ENCODE measurements at places on chromosomes 12 and 14. TPM values are rescaled to one million over a fixed set of nuclear protein-coding genes. Genes with fewer than 3 reads are reported as not detected.
A peak's percentile ranks its signal among the peaks of the same experiment; 100 is the strongest.

SOAT2 gene
- polyA plus RNA-seq, result not detected

ATP2A2 gene
- polyA plus RNA-seq, result 4.5 TPM

DNA sequence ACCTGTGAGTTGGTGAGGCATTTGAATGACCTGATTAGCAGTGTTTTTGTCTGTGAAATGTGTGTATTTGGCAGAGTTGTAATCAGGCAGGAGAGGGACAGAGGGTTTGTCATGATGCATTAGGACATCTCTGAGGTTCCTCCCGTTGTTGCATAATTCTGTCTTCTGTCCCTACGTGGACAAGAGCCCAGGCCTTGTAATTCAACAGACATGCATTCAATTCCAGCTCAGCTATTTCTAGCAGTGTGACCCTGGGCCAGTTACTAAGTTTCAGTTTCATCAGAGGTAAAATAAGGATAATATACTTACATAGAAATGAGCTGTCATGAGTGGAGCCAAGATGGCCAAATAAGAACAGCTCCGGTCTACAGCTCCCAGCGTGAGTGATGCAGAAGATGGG, 208.6 kb downstream of the SLC38A4 start:
- no peak for DNase-seq
- H3K27ac ChIP-seq, result no peak overlapping the region
- no peaks in the 10 kb centered on the region for H3K27me3 ChIP-seq
- no peaks in the 10 kb centered on the region for H3K4me1 ChIP-seq
- H3K36me3 ChIP-seq, result no peaks in the 10 kb centered on the region

- no peak for DNase-seq
- no peaks in the 10 kb centered on the region for H3K27me3 ChIP-seq
- no peaks in the 10 kb centered on the region for H3K36me3 ChIP-seq
- no peak overlapping the region for H3K27ac ChIP-seq
Measured at GRCh38 chr14:83071888-83072501, 1538.3 kb upstream of the SEL1L start.

GRCh38 chr14:102939820-102940561, 17.5 kb downstream of the AMN start:
- no peak for DNase-seq
- H3K4me1 ChIP-seq, result no peaks in the 10 kb centered on the region
- no peak overlapping the region for H3K4me3 ChIP-seq
- no peaks in the 10 kb centered on the region for H3K36me3 ChIP-seq
- H3K27me3 ChIP-seq, result no peaks in the 10 kb centered on the region
- H3K27ac ChIP-seq, result no peak overlapping the region

DNA sequence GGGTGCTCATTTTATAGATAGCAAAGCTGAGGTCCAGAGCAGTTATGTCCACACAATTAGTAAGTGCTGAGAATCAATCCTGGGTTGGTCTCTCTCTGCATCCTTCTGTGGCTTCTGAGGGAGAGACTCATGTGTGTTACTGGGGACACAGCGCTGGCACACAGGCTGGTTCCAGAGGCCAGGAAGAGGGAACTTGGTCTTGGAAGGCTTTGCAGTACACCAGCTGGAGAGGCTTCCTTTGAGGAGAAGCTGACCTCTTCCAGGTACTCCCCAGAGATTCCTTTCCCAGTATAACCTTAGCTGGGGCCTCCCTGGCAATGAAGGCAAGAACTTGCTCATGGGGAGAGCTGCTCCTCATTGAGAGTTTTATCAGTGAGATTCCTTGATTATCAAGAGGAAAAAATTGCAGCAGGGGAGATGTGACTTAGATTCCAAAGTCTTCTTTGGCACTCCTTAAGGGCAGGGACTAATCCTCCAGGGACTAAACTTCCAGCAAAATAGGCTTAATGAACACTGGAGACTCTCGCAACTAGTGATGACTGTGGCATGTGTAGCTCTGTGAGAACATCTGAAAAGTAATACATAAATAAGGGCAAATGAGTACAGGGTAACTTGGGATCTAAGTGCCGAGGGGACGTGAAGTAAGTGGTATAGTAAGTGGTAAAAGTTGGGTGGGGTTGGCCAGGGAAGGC, 13.9 kb upstream of the KRT80 start:
- no peak overlapping the region for H3K4me3 ChIP-seq
- peaks cover 79% of the 10 kb centered on the region for H3K4me1 ChIP-seq
- H3K27ac ChIP-seq, result peak overlapping the region; percentile 15
- no peaks in the 10 kb centered on the region for H3K27me3 ChIP-seq
- DNase-seq, result no peak
- no peaks in the 10 kb centered on the region for H3K36me3 ChIP-seq

GRCh38 chr12:47377414-47378221, 297.9 kb upstream of the AMIGO2 start:
- no peak overlapping the region for H3K4me3 ChIP-seq
- H3K27me3 ChIP-seq, result no peaks in the 10 kb centered on the region
- no peaks in the 10 kb centered on the region for H3K36me3 ChIP-seq
- H3K4me1 ChIP-seq, result no peaks in the 10 kb centered on the region
- H3K27ac ChIP-seq, result no peak overlapping the region
- no peak for DNase-seq

DNA sequence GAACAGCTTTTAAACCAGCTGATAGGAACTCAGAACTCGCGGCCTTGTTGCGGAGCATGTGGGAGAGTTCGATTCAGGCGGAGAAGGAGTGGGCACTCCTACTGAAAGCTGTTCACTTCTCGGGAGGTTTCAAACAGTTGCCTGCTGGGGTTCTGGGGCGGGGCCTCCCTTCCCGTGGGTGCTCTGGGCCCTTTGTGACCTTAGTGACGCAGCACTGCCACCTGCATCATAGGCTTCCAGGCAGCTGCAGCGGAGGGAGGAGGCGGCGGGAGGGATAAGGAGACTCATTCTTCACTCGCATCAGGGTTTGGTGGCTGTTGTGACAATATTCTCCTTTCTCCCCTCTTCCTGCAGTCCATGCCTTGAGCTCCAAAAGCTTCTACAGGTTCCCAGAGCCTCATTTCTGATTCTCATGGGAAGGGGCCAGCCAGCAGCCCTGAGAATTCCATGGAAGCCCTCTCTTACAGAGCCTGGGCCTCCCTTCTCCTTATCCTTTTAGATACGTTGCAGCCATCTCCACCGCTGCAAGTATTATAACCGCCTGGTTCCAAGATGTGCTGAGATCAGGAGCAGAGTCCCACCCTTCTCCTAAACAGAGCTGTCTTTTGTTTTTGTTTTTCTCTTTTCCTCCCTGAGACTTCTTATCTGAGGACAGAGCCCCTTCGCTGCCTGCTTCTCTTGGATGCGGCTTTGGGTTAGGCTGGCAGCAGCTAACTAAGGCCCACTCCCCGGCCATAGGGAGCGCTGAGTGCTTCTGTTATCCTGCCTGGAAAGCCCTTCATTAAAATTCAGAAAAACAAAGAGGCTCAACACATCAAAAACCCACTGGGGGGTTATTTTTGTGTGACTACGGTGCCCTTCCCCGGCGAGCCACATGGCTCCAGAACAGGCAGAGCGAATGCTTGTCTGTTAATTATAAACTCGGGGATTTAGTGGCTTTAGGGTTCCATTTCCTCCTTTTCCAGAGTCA, 67.6 kb upstream of the GPATCH2L start:
- H3K4me1 ChIP-seq, result no peaks in the 10 kb centered on the region
- H3K36me3 ChIP-seq, result no peaks in the 10 kb centered on the region
- no peak overlapping the region for H3K27ac ChIP-seq
- H3K27me3 ChIP-seq, result no peaks in the 10 kb centered on the region

- H3K27me3 ChIP-seq, result no peaks in the 10 kb centered on the region
- no peak overlapping the region for H3K27ac ChIP-seq
- no peak overlapping the region for H3K4me3 ChIP-seq
- H3K4me1 ChIP-seq, result no peaks in the 10 kb centered on the region
Measured at GRCh38 chr14:27528328-27528727, 930.5 kb upstream of the NOVA1 start.

GRCh38 chr14:29900609-29901350, 26.9 kb downstream of the PRKD1 start:
- no peaks in the 10 kb centered on the region for H3K27me3 ChIP-seq
- DNase-seq, result no peak
- H3K4me1 ChIP-seq, result no peaks in the 10 kb centered on the region
- H3K36me3 ChIP-seq, result no peaks in the 10 kb centered on the region

DNA sequence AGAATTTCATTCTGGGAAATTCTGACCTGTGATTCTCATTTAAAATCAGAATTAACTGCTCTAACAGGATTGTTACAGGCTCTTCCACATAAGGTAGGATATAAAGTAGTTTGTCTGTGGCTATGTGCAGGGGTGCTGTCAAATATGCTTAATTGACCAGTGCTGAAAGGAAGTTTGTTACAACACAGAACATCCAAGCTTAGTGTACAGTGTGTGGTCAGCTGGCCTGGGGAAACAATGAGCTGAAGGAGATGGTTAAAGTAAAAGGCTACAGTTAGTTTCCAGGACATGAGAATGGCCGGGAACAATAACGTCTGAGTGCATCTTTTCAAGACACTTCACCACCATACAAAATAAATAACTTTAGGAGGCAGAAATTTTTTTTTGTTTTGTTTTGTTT, 68.0 kb downstream of the PKP2 start:
- H3K36me3 ChIP-seq, result no peaks in the 10 kb centered on the region
- no peaks in the 10 kb centered on the region for H3K4me1 ChIP-seq
- H3K4me3 ChIP-seq, result no peak overlapping the region
- no peaks in the 10 kb centered on the region for H3K27me3 ChIP-seq
- no peak for DNase-seq
